ENCODE measurements at places on chromosomes 1 and 21.

- H3K27ac ChIP-seq, result no peak overlapping the region
- H3K27me3 ChIP-seq, result no peaks in the 10 kb centered on the region
- DNase-seq, result no peak
- no peak overlapping the region for H3K4me3 ChIP-seq
Measured at GRCh38 chr1:3998086-3998485, 98.0 kb upstream of the C1orf174 start.

DNA sequence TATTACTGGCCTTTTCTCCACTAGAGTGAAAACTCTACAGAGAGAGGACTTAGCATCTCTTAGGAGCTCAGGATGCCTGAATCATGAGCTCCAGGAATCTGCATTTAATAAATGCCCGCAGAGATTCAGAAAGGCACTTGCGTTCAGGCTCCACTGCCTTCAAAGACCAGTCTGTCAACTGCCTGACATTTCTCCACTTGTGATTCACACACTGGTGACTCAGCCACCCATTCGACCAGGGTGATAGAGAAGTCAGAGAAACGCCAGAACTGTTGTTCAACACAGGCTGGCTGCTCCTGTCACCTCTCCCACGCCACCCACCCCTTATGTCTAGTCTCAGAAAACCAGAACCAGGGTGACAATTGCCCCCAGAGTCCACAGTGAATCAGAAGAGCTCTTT, 26.9 kb upstream of the LBR start:
- peaks cover 1% of the 10 kb centered on the region for H3K27me3 ChIP-seq
- H3K36me3 ChIP-seq, result peaks cover 5% of the 10 kb centered on the region
- DNase-seq, result no peak
- peaks cover 17% of the 10 kb centered on the region for H3K4me1 ChIP-seq

GRCh38 chr21:41973861-41974751, 20.3 kb upstream of the C2CD2 start:
- H3K27me3 ChIP-seq, result peaks cover 9% of the 10 kb centered on the region
- H3K36me3 ChIP-seq, result peaks cover 5% of the 10 kb centered on the region
- peaks cover 38% of the 10 kb centered on the region for H3K4me1 ChIP-seq
- no peak for DNase-seq
- H3K4me3 ChIP-seq, result no peak overlapping the region

DNA sequence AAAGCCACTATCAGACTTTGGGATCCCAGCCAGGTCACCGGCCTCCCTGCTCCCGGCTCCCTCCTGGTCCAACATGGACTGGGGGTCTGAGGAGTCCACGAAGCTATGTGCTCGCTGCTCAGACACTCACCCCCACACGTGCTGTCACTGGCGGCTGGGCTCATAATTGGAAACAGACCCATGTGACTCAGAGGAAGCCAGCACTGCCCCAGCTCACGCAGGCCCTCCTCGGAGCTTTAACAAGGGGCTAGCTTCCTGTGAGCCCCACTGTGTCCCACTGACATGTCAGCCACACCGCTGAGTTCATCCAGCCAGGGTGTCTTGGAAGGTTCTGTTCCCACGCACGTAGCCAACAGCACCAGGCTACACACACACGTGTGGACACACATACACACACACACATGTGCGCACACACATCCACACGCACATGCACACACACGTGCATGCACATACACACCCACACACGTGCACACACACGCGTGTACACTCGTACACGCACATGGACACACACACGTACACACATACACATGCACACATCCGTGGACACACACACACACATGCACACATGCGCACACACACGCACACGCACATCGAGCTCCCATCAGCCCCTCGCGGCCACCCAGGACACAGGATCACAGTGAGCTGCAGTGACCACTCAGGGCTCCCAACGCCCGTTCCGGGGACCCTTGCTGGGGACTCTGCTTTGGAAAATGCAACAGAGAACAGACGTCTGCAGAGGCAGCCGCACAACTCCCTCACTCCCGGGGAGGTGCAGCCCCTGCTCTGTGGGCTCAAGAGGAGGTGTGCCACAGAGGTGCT, 18.4 kb upstream of the COL6A2 start:
- no peaks in the 10 kb centered on the region for H3K36me3 ChIP-seq
- DNase-seq, result no peak
- H3K4me3 ChIP-seq, result no peak overlapping the region
- no peak overlapping the region for H3K27ac ChIP-seq

Data from nephron progenitor cell (in vitro differentiated cells).